Placental epithelial cell (primary cell): ENCODE measurements at places on chromosomes 1 and 21. TPM values are rescaled to one million over a fixed set of nuclear protein-coding genes. Genes with fewer than 3 reads are reported as not detected.

MROH9 gene
- not detected in 2 replicates for total RNA-seq

DDOST gene
- 287 and 292 TPM in 2 replicates for total RNA-seq

RBP7 gene
- 4.6 and 5.5 TPM in 2 replicates for total RNA-seq

DCST1 gene
- total RNA-seq: 0.22 TPM in 1 of 2 replicates, not detected in the other

ANGPTL7 gene
- not detected in 2 replicates for total RNA-seq

CRNN gene
- not detected in 2 replicates for total RNA-seq

LTN1 gene
- total RNA-seq: 29.4 and 39.9 TPM in 2 replicates
